ENCODE measurements at places on chromosomes 12 and 14.

GRCh38 chr12:51393676-51394545 is 2.7 kb upstream of the GALNT6 start:
- peak; percentile 36 for DNase-seq

GRCh38 chr12:7108796-7109571 is at the start of gene C1RL:
Gene C1RL, minus strand, starts transcription at chr12:7109214. Its CDS starts 34 bp downstream, at chr12:7109180.
- DNase-seq = peak; percentile 95

- DNase-seq = no peak
These were observed 124.8 kb downstream of the FOXA1 start for GRCh38 chr14:37470251-37470650.

GRCh38 chr14:23568021-23568599 is 519 bp upstream of the AP1G2 start:
- DNase-seq = no peak

DNA sequence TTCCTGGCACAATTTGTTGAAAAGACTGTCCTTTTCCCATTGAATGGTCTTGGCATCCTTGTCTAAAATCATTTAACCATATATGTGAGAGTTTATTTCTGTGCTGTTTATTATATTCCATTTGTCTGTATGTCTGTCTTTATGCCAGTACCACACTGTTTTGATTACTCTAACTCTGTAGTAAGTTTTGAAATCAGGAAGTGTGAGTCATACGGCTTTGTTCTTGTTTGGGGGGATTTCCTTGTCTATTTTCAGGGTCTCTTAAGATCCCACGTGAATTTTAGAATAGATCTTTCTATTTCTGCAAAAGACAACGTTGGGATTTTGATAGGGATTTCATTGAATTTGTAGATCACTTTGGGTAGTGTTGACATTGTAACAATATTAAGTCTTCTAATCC is 88.5 kb downstream of the MYRFL start:
- no peak for DNase-seq
